ENCODE measurements at places on chromosomes 3 and 15.

- no peak for DNase-seq
Measured at GRCh38 chr15:39787479-39787878, 4.8 kb upstream of the FSIP1 start.

- no peak for DNase-seq
Measured at GRCh38 chr3:177672252-177672911, 475.1 kb upstream of the TBL1XR1 start.

GRCh38 chr15:69098771-69099170 is 61.7 kb upstream of the GLCE start:
- no peak for DNase-seq

- no peak for DNase-seq
Measured at GRCh38 chr3:25603703-25604102, 61.0 kb downstream of the TOP2B start.

DNA sequence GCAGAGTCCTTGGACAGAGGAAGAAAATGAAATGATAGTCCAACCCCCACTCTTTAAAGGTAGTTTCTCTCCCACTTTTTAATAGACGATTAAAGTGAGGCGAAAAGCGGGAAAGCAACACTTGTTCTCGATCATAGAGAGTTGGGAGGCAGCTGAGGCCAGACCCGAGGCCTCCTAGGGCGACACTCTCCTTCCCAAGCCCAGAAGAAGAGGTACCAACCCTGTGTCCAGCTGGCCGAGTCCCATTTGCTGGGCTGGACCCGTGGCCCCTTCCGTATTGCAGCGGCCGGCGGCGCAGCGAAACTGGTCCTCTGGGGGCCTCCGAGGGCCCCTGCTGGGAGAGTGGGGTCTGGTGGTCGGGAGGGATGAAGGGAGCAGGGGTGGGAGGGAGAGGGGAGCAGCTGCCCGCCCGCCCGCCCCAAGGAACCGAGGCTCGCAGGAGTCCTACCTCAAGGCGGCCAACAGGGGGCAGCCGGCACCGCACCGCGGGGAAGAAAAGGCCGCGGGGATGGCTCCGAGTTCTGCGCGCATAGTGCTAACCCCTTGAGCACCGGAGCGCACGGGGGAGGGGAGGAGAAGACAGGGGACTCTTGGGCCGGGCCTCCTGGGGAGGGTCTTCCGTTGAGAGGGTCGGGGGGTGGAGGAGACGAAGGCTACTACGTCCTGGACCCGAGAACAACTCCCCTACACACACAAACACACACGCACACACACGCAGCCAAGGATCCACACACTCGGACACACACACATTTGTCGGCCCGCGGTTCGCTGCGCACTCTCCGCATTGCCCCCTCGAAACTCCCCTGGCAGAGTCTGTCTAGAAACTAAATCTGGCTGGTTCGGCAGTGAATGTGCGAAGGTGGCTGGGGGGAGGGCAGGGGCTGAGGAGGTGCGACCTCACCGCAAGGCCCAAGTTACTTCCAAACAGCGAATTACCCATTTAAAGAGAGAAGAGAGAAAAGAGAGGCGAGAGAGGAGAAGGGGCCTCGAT is 2.0 kb downstream of the WNT5A start:
- peak; percentile 64 for DNase-seq

DNA sequence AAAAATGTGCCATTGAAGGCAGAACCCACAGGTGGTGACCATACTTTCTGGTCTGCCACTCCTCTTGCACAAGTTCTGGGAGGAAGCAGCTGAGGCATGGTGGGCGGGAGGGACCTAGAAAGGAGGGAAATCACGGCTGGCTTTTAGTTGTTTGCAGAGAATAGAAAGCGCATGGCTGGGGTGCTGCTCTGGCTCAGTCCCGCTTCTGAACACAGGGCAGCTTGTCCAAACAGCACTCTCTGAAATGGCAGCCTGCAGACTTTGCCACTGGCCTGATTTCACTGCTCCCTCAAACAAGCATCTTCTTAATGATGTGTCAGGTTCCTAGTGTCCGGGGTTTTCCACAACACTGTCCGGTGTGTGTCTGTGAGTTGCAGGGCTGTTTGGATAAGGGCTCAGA is 76.7 kb downstream of the AAGAB start:
- no peak for DNase-seq

GRCh38 chr15:82808634-82809041 is 790 bp upstream of the WHAMM start:
- DNase-seq = no peak

DNA sequence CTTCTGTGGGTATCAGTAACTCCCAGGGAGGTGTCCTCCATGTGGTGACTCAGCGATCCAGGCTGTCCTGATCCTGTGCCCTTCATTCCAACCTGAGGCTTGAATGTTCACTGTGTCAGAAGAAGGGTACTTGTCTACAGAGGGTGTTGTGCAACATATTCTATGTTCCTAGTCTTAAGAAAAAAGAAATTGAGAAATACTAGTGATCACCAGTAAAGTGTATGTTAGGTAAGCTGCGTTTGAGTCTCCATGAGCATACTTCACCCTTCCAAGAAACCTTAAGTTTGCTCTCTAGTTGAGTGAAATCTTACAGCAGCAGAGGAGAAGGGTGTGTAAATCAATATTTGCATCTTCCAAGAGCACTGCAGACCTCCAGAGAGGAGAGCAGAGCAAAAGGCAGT is 122.2 kb upstream of the SLC24A5 start:
- DNase-seq = no peak

DNA sequence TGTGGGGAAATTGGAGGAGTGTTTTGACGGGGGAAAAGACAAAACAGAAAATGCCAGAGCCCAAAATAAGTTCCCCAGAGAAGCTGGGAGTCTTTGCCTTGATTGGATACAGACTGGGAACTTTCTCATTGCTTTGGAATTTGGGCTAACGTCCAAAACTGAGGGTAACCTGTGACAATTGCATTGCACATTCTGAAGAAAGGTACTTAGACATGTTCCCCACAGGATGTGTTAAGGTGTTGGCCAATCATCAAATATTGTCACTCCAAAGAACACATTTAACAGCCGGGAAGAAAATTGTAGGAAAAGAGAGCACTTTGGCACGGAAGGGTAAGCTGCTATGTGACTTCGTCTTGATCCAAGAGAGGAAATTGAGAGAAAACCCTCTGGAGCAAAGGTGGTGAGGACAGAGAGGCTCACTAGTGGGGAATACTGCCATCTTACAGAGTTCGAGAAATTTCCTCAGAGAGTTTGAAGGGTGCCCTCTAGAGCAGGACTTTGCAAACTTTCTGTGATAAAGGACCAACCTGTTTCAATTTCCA is 619.5 kb upstream of the TBL1XR1 start:
- DNase-seq = no peak

DNA sequence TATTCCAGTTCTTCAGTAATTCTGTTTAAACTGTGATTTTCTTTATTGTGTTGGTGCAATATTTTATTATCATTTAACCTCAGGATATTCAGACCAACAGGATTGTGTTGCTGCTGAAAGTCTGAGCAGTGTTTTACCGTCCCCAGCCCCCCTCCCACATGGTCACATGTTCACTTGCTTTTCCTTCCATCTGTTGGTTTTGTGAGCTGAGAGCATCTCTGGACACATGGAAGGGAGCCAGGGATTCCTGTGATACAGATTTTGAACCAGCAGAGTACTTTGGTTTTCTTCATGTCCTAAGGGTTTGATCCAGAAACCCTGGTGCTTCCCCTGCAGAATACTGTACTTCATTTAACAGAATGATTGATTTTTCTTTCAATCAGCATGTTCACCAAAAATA is 11.9 kb downstream of the ARRDC4 start:
- DNase-seq = no peak

DNA sequence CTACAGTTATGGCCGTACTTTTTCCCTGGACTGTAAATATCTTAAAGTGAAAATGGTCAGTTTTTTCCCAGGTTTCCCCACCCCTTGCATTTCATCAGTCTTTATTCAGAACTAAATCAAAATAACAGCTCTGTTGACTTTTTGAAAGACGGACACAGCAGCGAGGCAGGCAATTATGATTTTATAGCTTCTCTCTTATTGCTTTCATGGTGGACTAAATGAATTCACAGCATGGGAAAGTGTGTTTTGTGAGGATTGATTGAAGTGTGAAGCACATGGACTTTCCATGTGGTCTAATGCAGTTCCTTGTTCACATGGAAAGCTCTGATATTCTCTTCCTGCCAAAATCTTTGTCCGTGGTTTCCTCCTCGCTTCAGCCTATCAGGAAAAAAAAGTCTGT is 268.7 kb upstream of the ARL6 start:
- no peak for DNase-seq

- DNase-seq = no peak
Measured at GRCh38 chr3:25110642-25111041, 317.4 kb upstream of the RARB start.

- no peak for DNase-seq
Measured at GRCh38 chr3:46478341-46478740, 13.6 kb upstream of the LTF start.

DNA sequence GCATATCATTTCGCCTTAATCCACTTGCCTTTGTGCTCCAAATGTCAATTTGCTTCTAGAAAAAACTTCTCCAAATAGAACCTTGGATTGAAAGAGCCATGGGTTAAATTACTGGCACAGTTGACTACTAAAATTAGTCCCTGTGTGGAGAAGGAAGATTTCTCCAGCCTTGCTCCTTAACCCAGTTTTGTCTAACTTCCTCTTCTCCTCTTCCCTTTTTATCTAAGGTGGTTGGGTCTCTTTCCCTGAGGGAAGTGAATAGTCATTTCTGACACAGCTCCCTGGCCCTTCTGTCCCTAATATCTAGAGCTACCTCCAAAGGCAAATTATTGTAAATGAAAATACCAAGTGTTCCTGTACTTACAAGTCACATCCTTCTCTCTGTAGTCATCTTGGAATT is 527.9 kb upstream of the TBL1XR1 start:
- DNase-seq = no peak

DNA sequence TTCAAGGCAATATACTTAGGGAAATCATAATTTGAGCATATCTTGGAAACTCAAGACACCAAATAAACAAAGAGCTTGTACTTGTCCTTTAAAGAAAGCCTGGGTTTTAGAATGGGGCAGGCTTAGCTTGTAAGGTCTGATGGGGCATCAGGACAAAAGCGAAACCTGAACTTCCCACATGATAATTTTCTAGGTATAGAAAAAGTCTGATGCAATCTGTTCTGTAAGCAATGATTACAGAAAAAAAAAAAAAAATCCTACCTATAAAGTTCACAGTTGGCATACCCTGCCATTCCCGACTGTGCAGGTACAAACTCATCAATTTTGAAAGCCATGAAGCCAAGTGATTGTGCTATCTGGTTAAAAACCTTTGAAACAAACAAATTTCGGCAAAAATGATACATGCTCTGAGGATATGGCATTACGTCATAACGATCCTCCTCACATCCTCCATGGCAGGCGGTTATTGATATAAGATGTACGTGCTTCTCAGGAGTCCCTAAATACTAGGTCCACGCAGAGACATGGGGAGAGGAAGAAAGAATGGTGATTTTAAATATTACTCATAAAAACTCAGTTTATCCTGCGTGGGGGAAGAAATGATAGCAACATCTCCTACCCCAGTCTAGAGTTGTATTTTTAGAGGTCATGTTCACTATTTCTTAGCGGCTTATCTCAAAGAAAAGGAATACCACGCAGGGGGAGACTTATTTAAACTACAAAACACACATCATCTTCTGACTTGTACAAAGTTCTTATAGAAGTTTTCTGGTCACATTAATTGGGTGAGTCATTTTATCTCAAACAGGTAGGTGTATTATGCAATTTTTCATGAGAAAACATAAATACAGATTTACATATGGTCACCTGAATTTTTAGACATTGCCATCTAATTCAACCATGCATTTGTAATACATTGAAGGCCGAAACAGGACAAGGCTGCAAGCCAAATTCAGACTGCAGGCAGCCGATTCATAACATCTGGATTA is 27.0 kb downstream of the MB21D2 start:
- DNase-seq = no peak

DNA sequence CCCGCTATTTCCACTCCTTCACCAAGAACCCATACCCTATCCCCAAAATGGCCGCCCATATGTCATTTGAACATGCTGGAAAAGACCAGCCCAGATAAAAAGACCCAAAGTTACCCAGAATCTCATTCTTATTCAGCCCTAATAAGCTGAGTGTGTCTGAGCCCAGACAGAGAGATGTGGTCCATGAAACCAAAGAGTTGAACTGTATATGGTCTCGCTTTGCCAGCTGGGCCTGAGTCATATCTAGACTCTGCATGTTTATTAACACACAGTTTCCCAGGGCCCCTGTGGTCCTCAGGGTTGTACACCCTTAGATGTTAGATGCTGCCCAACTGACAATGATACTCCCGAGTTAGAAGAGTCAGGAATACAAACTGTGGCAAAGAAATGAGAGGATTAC is 201.9 kb upstream of the STRIT1 start:
- no peak for DNase-seq

DNA sequence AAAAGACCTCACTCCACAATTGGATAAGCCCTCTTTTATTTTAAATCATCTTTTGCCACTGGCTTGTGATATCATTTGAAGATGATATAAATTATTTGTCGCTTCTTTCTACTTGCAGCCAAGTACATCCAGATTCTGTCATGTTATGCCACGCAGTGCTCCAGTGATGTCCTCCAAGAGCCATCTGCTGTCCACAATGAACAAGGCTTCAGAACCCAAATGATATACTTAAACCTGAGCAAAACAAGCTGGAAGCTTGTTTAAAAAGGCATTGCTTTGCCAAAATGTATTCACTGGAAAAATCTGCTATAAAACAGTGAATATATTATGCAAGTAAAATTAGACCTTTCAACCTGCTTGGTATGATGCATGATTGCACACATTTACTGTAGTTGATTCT is 58.8 kb upstream of the ARL6 start:
- DNase-seq = no peak

GRCh38 chr15:31222773-31223341 is 103.8 kb upstream of the KLF13 start:
- no peak for DNase-seq

GRCh38 chr15:75577401-75578172 is 1.5 kb downstream of the PTPN9 start:
- DNase-seq = no peak

DNA sequence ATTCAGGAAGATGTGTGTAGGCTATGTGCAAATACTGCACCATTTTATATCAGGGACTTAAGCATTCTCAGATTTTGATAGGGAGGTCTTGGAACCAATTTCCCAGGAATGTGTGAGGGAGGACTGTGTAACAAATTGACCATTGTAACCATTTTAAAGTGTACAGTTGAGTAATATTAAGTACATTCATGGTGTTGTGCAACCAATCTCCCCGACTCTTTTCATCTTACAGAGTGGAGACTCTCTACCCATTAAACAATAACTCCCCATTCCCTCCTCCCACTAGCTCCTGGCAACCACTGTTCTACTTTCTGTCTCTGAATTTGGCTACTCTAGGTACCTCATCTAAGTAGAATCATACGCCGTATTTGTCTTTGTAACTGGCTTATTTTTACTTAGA is 5.1 kb downstream of the RCN2 start:
- DNase-seq = no peak

DNA sequence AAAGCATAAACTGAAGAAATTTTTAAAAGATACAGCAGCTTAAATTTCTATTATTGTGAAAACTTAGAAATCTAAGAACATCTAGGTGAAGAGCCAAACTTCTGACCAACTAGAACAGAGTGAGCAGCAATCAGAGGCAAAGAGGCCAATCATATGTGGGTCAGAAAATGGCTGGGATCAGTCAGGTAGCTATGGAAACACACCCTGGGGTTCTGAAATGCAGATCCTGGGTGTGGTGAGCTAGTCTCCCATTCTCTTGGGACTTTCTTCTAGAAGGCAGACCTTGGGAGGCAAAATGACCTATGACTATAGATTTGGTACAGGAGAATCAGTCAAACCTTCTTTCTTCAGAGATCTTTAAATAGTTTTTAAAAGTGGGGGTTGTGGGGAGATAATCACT is 385.8 kb downstream of the TBC1D5 start:
- DNase-seq = no peak

GRCh38 chr3:178352326-178353005 is 183.8 kb upstream of the KCNMB2 start:
- no peak for DNase-seq

GRCh38 chr15:57732526-57733331 is 26.2 kb downstream of the POLR2M start:
- peak; percentile 4 for DNase-seq

Measured in amygdala (tissue), 56 donors.